NCI-H2081 treated with DMSO at 0.1 percent for 48 hours (cell line): ENCODE measurements at places on chromosomes 1 and 21.

GRCh38 chr21:37594472-37594951, 227.9 kb downstream of the DYRK1A start:
- no peak for DNase-seq

GRCh38 chr1:231393668-231394067, 28.4 kb downstream of the EGLN1 start:
- no peak for DNase-seq

DNA sequence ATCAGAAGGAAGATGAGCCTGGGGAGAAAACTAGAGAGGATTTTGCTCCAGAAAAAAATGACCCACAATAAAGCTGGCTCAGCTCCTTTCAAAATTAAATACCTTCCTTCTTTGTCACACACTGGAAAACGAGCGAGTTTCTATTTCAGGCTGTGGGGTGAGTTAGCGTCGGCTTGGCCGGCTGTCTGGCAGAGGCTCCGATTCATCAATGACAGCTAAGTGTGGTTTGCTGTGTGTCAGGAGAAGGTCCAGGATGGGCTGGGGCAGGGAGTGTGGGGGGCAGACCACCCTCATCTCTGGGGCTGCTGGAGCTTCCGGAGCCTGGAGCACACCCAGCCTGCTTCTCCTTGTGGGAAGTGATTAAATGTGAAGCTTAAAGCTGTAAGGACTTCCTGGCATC, 120.2 kb downstream of the ETS2 start:
- no peak for DNase-seq

GRCh38 chr1:119902775-119903442, 6.6 kb upstream of the ADAM30 start:
- DNase-seq, result no peak

DNA sequence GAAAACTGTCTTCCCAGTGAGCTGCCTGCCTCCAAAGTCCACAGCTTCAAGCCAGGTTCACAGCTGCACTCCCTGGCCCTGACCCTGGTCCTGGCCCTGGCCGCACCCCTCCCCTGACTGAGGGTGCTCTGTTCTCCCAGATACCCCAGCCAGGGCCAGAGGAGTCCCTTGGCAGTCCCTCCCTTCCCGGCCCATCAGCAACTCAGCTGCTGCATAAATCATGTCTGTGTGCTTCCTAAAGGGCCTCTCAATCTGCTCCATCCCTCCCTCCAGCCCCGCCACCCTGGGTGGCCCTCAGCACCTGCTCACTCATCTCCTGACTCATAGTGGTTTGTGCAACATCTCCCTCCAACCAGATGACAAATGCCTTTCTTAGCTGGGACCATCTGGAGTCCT, 24.8 kb upstream of the C1orf174 start:
- no peak for DNase-seq

GRCh38 chr1:201429736-201430501, 8.4 kb upstream of the TNNI1 start:
- no peak for DNase-seq

DNA sequence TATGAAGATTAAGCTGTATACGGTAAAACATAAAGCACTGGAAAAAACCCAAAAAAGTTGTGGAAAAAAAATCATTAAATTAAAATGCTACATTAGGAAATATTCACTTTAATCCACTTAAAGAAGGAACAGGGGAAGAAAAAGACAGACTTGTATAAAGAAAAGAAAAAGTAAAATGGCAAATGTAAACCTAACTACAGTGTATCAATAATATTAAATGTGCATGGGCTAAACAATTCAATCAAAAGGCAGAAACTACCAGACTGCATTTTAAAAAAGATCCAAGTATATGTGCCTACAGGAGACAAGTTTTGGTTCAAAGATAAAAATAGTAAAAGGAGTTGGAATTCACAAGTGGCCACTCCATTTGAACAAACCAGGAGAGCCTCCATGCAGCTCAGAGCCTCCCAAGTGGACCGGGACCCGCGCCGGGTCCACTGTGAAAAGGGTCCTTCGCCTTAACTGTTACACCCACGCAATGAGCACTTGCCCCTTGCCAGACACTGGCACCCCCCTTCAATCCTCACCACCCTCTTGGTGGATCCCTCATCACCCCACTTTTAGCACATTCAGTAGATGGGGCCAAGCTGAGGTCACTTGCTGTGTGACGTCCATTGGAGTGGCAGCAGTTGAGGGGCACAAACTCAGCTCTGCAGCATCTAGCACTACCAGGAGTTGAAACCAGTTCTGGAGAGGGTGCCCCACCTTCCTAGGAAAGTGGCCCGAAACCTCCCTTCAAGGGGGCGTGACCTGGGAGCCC, 898 bp downstream of the C1orf174 start:
- DNase-seq, result no peak

DNA sequence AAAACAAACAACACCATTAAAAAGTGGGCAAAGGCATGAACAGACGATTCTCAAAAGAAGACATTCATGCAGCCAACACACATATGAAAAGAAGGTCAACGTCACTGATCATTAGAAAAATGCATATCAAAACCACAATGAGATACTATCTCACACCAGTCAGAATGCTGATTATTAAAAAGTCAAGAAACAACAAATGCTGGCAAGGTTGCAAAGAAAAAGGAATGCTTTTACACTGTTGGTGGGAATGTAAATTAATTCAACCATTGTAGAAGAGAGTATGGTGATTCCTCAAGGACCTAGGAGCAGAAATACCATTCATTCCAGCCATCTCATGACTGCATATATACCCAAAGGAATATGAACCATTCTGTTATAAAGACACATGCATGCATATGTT, 419.6 kb downstream of the NEGR1 start:
- no peak for DNase-seq

- DNase-seq, result no peak
Measured at GRCh38 chr1:98078596-98078995, 157.8 kb upstream of the DPYD start.

- DNase-seq, result no peak
Measured at GRCh38 chr1:156893048-156893953, at the start of gene PEAR1. PEAR1 (plus strand) TSS chr1:156893718; CDS start chr1:156903927, 10,209 bp downstream.

DNA sequence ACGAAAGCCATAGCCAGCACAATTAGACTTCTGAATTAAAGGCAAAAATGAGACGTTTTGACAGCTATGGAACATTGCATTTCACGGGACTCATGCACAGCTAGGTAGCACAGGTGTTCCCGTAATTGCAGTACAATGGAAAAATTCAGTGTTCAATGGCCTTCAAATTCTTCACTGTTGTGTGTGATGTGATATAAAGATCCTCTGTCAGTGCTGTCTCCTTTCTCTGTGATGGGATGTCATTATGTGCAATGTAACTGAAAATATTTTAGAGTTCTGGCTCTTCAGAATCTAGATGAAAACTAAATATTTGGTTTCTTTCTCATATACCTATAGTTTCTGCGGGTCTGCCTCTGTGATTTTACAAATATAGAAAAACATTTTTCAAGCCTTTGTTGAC, 1599.7 kb downstream of the MRPL39 start:
- no peak for DNase-seq

GRCh38 chr1:2431518-2431917, 19.2 kb upstream of the PEX10 start:
- DNase-seq, result no peak

- DNase-seq, result no peak
Measured at GRCh38 chr1:180969434-180969833, 53.2 kb downstream of the STX6 start.

DNA sequence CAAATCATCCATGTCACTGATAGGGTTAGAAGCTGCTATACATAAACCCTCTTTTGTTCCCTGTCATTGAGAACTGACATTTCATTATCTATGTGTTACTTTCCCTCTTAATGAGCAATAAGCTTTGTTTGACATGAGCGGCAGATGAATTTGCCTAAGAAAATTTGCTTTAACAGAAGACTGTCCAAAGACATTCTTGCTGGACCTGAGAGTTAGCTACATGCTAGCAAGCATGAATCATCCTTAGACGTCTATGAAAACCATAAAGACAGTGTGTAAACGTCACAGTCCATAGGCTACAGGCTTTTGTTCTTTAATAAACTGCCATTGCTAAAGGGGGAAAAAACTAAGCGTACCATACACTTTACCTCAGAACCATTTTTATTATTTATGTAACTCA, 73.1 kb downstream of the TNFSF4 start:
- no peak for DNase-seq

GRCh38 chr1:56002231-56002630, 577.1 kb downstream of the PLPP3 start:
- no peak for DNase-seq

- no peak for DNase-seq
Measured at GRCh38 chr1:173445164-173445563, 32.0 kb upstream of the PRDX6 start.

GRCh38 chr1:20344738-20345137, 54.1 kb downstream of the VWA5B1 start:
- no peak for DNase-seq
